ENCODE measurements at places on chromosomes 1 and 21. TPM values are rescaled to one million over a fixed set of nuclear protein-coding genes. Genes with fewer than 3 reads are reported as not detected.

- no peak for DNase-seq
- H3K4me1 ChIP-seq, result peaks cover 30% of the 10 kb centered on the region
- no peaks in the 10 kb centered on the region for H3K27me3 ChIP-seq
- H3K27ac ChIP-seq, result peak within 1 kb of the TSS; percentile 64
Observed at GRCh38 chr21:41953831-41954653, at the start of gene C2CD2. C2CD2 (minus strand) TSS chr21:41954018; CDS start chr21:41953648, 370 bp downstream.

- H3K4me1 ChIP-seq, result peaks cover 9% of the 10 kb centered on the region
- peak overlapping the region; percentile 55 for H3K27ac ChIP-seq
- no peaks in the 10 kb centered on the region for H3K27me3 ChIP-seq
- no peak overlapping the region for H3K4me3 ChIP-seq
- peak; percentile 55 for DNase-seq
Observed at GRCh38 chr1:201703621-201704438, 125.1 kb upstream of the IPO9 start.

Gene OR2L8
- not detected for total RNA-seq

DNA sequence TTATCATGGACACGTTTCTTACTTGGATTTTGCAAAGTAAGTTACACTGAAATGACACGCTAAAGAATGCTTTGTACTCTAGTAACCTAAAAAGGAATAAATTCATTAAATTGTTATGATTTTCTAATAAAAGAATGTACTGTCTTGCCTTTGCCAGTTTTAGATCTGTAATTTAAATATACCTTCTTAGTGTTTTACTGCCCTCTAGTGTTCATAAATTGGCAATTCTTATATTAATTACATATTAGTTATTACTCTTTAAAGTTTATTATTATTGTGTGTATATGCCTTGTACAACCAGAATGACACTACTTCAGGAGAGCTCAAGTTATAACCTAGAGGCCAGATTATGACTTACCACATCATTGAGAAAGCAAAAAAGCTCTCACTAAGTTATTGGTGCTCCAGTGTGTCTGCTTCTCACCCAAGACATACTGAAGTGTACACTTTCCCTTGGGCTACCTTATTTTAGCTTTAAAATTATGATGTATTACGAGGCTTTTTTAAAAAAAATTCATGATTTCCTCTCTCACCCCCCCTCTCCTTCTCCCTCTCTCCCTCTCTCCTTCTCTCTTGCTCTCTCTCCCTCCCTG, 169.9 kb downstream of the HS2ST1 start:
- peaks cover 6% of the 10 kb centered on the region for H3K36me3 ChIP-seq
- no peak overlapping the region for H3K4me3 ChIP-seq
- no peaks in the 10 kb centered on the region for H3K27me3 ChIP-seq
- H3K4me1 ChIP-seq, result no peaks in the 10 kb centered on the region
- H3K27ac ChIP-seq, result no peak overlapping the region
- DNase-seq, result no peak

Gene ADAMTS4
- 0.26 TPM for total RNA-seq

GRCh38 chr1:14136152-14136763, 436.3 kb downstream of the PRDM2 start:
- no peak overlapping the region for H3K27ac ChIP-seq
- no peak overlapping the region for H3K4me3 ChIP-seq
- no peak for DNase-seq
- no peaks in the 10 kb centered on the region for H3K27me3 ChIP-seq

DNA sequence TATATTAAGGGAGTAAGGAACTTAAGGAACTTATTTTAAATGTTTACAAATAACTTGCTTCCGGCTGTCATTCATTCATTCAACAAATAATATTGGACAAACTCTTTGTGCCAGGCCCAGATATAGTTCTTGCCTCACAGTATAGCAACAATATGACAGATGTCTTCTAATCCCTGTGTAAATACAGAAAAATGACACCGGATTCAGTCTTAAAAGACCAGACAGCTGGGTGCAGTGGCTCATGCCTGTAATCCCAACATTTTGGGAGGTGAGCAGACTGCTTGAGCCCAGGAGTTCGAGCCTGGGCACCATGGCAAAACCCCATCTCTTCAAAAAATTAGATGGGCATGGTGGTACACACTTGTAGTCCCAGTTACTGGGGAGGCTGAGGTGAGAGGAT, 23.7 kb downstream of the EIF2B3 start:
- no peak overlapping the region for H3K4me3 ChIP-seq
- no peak overlapping the region for H3K27ac ChIP-seq
- no peaks in the 10 kb centered on the region for H3K36me3 ChIP-seq
- H3K4me1 ChIP-seq, result no peaks in the 10 kb centered on the region

- H3K4me3 ChIP-seq, result no peak overlapping the region
- H3K36me3 ChIP-seq, result no peaks in the 10 kb centered on the region
- no peak overlapping the region for H3K27ac ChIP-seq
- H3K4me1 ChIP-seq, result no peaks in the 10 kb centered on the region
- no peaks in the 10 kb centered on the region for H3K27me3 ChIP-seq
Observed at GRCh38 chr1:97457446-97458089, 463.3 kb downstream of the DPYD start.

DNA sequence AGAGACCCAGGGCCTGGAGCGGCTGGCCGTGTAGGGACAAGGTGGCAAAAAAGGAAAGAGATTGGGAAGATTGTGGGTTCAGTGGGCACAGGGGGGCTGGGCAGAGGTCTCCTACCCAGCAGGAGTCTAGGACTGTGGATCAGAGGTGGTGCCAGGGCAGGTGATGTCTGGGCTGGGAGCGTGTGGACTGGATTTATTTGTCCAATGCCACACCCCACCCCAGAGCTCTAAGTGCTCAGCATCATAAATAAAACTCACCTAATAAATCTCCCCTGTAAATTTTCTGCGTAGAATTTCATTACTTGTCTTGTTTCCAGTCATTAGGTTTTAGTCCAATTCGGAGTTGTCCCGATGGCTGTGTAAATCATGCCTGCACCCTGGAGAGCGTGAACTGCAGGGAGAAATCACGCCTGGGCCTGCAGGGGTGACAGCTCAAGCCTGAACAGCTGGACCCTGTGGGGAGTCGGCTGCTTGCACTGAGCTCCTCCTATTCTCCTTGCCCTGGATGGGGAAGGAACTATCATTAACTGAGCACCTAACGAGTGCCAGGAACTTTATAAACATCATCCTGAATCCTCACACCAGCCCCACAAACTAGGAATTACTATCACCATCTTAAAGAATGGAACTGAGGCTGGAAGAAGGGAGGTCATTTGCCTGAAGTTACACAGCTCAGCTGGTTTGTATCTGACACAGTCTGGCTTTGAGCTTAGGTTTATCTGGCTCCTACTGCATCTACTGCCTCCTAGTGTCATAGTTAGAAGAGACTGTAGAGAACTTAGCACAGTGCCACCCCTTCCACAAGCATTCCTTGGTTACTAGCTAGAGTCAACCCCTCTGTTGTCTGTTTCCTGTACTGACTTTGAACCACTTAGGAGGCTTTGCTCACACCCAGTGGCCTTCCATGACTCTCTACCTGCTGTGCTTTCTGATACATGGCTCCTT, 25.0 kb upstream of the POU3F1 start:
- no peaks in the 10 kb centered on the region for H3K27me3 ChIP-seq
- no peaks in the 10 kb centered on the region for H3K4me1 ChIP-seq
- no peaks in the 10 kb centered on the region for H3K36me3 ChIP-seq
- peak; percentile 25 for DNase-seq
- no peak overlapping the region for H3K27ac ChIP-seq
- H3K4me3 ChIP-seq, result no peak overlapping the region

DNA sequence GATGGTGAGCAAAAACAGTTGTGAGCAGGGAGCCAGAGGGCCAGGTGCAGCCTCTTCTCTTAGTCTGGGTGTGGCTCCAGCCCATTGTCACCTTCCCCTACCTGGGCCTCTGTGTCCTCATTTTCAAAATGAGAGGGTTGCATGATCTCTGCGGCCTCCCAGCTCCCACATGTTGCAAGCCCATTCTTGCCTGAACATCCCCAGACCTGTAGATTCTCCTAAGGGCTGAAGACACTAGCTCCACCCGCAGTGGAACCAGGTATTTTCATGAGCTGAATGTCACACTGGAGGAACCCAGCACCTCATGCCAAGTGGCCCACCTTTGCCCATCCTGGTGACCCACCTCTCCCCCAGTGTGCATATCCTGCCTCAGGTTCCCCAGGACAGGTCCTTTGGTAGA, 12.3 kb downstream of the IKBKE start:
- H3K27me3 ChIP-seq, result no peaks in the 10 kb centered on the region
- no peak overlapping the region for H3K4me3 ChIP-seq
- no peaks in the 10 kb centered on the region for H3K4me1 ChIP-seq
- no peak overlapping the region for H3K27ac ChIP-seq

Gene HUNK
- 0.05 TPM for total RNA-seq

DNA sequence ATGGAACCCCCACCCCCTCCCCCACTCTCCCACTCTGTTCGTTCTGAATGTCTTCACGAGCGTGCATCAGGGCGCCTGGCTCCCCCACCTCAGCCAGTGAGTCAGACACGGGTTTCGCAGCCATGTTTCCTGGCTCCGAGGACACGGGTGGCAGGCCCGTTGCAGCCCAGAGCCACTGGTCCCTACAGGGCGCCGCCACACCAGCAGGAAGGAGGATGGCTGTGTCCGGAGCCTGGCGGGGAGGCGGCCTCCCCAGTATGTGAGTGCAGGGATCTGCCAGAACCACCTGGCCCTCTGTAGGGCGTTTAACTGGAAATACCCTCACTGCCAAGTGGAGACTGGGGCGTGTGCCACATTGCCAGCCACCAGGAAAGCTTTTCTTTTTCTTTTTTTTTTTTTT, 18.5 kb downstream of the CSTB start:
- no peaks in the 10 kb centered on the region for H3K27me3 ChIP-seq
- no peaks in the 10 kb centered on the region for H3K4me1 ChIP-seq
- no peak overlapping the region for H3K27ac ChIP-seq

GRCh38 chr1:67571406-67571805, 113.6 kb upstream of the GADD45A start:
- no peak overlapping the region for H3K4me3 ChIP-seq
- peak overlapping the region; percentile 95 for H3K27ac ChIP-seq

Gene DENND2D
- total RNA-seq, result 10.4 TPM

GRCh38 chr1:87473203-87473661, 144.6 kb downstream of the LMO4 start:
- no peak overlapping the region for H3K27ac ChIP-seq
- peaks cover 4% of the 10 kb centered on the region for H3K4me1 ChIP-seq
- no peak overlapping the region for H3K4me3 ChIP-seq
- H3K36me3 ChIP-seq, result no peaks in the 10 kb centered on the region
- peak; percentile 20 for DNase-seq

DNA sequence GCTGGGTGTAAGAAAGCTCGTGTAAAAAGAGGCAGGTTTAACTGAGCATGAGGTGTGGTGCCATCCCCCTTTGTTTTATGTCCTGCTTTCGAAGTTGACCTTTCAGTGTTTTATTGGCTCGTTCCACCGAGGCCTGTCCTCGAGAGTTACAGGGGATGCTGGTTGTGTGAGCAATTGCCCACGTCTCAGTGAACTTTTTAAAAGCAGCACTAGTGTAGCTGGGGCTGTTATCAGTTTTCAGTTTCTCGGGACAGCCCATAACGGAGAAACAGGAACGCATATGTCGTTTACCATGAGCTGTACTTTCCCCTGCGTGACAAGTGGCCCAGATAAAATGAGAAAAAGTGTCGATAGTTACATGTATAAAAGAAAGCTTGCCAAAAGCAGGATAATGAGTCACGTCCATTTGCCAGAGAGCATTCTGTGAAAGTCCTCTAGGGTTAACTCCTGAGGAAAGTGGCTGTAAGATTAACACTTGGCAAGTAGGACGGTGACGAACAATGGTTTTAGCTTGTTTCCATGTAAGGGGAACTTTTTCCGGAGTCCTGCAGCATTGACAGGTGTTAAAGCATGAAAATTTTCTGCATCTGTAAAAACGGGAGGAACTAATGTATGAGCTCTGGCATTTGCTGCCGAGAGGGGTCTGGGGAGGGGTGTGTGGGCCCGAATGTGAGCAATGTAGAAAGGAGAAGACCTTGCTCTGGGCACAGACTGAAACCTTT, 7.8 kb upstream of the LRRC47 start:
- H3K27ac ChIP-seq, result no peak overlapping the region
- H3K36me3 ChIP-seq, result no peaks in the 10 kb centered on the region
- H3K4me1 ChIP-seq, result no peaks in the 10 kb centered on the region
- H3K4me3 ChIP-seq, result no peak overlapping the region
- DNase-seq, result no peak

Gene GPR25
- total RNA-seq, result not detected

Gene RHD
- total RNA-seq, result not detected

DNA sequence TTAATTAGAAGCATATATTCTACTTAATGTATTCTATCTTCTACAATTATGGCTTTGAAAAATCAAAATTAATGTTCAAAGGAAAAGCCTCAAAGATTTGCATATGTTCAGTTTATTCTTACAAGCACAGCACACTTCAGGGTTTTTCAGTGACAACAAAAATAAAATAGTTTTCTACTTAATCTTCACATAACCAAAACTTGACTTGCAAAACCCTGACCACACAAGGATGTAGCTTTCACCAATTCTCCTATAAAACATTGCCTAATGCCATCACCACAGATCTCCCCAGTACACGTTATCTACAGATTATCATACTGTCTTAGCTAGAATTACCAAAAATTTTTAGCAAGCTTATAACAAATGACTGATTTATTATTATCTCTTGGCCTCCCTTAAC, 23.3 kb downstream of the LPAR3 start:
- H3K4me1 ChIP-seq, result no peaks in the 10 kb centered on the region
- no peak overlapping the region for H3K4me3 ChIP-seq
- H3K36me3 ChIP-seq, result no peaks in the 10 kb centered on the region
- DNase-seq, result no peak
- no peak overlapping the region for H3K27ac ChIP-seq

DNA sequence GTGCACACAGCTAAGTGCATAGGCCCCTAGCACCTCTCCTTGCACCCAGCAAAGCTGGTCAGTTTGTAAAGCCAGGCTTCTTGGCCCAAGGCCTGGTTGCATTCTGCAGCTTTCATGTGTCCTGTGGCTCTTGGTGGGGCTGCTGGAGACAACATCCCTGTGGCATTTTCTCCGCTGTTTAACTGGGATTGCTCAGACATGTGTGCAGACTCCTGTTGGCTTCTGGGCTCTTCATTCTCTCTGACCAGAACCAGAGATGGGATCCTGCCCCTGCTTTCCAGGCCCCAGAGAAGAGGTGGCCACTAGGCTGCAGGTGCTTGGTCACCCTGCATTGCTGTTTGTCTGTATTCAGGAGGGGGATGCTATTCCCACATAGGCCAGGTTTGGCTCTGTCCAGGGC, 50.8 kb downstream of the FAM78B start:
- no peaks in the 10 kb centered on the region for H3K36me3 ChIP-seq
- H3K4me3 ChIP-seq, result no peak overlapping the region
- DNase-seq, result no peak
- no peak overlapping the region for H3K27ac ChIP-seq
- 0 out of 2 replicates have a peak, but pooled peaks cover 2% of the 10 kb centered on the region for H3K27me3 ChIP-seq
- H3K4me1 ChIP-seq, result no peaks in the 10 kb centered on the region
